ENCODE measurements at places on chromosomes 3 and 15.

- no peak for DNase-seq
Measured at GRCh38 chr15:68187559-68187958, 17.6 kb downstream of the CALML4 start.

DNA sequence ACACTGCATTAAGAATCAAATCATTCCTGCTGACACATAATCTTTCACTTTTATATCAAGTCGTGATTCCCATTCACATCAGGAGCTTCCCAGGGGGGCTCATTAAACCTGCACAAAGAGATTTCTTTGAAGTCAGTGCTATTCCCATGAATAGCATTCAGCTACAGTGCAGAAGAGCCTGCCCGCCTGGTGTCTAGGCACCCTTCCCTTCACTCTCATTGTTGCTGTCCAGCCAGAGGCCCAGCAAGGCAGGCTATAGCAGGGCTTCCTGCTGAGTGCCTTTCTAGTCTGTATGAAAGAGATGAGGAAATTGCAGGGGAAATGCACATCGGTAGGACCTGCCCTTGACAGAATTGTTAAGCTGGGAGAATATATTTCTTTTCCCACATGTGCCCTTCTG, 4.5 kb upstream of the GJD2 start:
- no peak for DNase-seq

DNA sequence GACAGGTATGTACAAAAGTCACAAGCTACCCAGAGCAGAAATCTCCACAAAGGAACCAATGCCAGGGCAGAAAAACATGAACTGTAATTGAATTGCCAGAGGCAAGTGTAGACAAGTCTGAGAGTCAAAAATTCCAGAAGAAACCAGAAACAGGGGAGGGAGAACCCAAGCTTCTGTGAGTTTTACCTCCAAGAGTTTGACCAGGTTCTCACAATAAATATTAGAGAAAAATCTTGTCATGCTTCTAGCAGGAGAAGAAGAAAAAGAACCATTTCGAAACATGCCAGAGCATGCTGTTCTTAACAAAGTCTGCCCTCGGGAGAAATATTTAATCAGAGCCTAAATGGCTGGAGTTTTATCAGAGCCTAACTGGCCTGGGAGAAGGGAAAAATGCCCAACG, 32.5 kb upstream of the AP3B2 start:
- DNase-seq, result no peak

DNA sequence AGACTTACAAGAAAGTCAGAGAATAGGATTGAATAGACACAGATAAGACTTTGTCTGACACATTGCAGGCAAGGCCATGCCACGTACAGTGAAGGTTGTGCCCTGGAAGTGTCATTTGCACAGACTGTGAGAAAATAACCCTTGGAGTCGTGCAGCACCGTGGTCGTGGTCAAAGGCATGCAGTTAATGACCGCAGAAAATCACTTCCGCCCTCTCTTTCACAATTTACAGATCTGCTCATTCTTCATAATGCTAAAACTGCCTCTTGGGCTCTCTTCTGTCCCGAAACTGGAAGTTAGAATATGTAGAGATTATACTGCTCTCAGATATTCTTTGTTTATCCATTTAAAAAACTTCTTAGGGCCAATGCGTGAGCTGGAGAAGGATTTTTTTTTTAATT, 73.2 kb upstream of the CTXND1 start:
- no peak for DNase-seq

DNA sequence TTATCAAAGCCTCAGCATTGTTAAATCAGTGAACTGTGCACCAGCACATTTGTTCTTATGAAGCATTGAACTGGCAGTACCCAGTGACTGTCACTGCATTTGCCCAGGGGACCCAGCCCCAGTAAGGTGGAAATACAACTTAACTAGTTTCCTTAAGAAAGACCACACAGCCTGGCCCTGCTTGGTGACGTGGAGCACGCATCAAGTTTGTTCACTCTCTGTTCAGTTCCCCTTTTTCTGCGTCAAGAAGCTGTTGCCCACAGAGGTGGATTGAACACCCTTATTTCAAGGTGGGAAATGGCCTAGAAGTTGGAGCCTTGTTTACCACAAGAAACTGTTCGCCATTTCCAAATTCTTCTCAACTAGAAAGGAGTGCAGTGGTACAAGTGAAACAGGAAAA, 69.9 kb upstream of the AGBL1 start:
- no peak for DNase-seq

- no peak for DNase-seq
Measured at GRCh38 chr3:48092270-48092669, 76.1 kb upstream of the MAP4 start.

DNA sequence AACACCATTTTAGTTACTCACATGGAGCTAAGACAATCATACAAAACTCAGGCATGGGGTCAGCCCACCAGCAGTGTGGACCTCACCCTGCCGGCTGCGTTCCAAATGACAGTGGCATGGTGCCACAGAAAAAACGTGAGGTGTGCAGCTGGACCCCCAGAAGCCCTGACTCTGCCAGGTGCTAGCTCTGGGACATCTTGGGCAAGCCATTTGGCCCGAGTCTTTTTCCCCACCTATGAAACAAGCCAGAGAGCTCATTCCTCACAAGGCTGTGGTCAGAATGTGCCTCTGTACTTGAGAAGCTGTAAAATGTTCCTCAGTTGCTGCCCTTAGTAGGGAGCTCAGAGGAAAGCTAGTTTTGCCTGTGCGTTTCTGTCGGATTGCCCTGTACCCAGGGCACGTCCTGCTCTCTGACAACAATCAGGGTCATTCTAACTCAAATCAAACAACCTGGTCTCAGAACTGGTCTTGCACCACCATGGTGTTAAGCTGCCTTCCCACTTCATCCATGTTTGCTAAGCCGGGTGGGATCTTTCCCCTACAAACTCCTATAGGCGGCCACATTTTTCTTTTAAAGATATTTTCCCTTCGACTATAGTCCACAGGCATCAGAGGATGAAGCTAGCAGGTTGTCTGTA, 44.9 kb downstream of the LIPC start:
- no peak for DNase-seq

DNA sequence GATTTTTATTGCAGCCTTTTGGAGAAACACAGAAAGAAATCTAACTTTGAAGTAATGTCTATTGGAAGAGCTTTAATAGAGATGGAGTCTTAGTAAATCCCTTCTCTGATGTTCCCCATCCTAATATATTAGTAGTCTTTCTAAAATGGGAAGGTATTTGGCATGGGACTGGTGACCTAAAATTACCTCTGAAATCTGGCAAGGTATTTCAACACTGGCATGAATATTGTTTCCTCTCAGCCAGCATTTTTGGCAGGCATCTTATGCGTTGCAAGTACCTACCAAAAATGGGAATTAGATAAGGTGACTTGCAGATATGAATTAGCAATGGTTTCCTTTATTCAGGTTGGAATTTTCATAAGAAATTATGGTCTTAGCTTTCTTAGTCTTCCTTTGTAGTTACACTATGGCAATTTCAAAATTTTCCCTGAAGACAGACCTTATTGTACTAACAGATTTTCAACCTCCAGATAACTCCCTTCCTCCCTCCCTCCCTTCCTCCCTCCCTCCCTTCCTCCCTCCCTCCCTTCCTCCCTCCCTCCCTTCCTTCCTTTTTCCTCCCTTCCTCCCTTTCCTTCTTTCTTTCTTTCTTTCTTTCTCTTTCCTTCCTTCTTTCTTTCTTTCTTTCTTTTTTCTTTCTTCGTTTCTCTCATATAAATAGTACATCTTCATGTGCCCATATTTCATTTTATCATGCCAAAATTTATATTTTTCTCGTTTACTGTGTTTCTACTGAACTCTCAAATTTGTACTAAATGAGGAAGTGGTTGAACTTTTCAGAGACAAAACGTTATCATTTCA, 168.2 kb upstream of the KCNMB2 start:
- DNase-seq, result no peak

- peak; percentile 15 for DNase-seq
Measured at GRCh38 chr3:4409415-4409814, 57.7 kb downstream of the SUMF1 start.

GRCh38 chr15:74626336-74626735, 10.7 kb downstream of the CLK3 start:
- no peak for DNase-seq

DNA sequence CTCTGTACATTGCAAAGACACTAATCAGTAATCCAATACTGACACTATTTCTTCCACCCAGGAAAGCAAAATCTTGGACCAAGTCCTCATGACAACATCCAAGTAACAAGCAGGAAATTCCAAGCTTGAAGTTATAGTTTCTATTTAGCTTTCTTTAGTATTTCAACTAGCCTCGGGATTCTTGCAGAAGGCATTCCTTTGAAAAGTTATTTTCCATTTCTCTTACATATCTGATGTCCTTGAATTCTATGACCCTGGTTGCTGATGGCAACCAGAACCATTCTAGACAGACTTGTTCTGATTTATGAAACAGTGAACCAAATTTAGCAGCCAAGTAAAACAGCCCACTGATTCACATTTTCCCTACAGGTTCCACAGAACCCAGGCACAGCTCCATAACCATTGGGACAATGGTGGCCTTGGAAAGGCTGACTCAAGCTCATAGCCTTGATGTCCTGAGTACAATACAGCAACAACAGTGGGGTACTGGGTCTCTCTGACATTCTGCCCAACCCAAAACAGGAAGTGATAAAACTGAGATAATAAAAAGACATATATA, 26.5 kb downstream of the P3H2 start:
- no peak for DNase-seq

DNA sequence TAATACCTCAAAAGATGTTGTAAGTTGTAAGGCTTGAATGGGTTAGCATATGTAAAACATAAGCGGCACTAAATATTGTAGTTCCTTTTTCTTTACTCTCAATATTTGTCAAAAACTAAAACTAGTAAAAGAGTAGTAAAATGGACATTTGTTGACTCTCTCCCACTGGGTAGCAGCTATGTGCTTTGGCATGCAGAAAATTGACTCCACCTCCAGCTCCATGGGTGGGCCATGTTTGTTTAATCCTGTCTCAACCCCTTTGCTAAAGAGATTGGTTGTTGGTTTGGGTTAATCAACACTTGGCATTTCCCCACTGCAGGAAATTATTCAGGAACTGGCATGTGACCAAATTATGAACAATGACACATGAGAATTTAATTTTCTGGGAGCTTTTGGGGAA, 114.8 kb downstream of the EOMES start:
- DNase-seq, result no peak

DNA sequence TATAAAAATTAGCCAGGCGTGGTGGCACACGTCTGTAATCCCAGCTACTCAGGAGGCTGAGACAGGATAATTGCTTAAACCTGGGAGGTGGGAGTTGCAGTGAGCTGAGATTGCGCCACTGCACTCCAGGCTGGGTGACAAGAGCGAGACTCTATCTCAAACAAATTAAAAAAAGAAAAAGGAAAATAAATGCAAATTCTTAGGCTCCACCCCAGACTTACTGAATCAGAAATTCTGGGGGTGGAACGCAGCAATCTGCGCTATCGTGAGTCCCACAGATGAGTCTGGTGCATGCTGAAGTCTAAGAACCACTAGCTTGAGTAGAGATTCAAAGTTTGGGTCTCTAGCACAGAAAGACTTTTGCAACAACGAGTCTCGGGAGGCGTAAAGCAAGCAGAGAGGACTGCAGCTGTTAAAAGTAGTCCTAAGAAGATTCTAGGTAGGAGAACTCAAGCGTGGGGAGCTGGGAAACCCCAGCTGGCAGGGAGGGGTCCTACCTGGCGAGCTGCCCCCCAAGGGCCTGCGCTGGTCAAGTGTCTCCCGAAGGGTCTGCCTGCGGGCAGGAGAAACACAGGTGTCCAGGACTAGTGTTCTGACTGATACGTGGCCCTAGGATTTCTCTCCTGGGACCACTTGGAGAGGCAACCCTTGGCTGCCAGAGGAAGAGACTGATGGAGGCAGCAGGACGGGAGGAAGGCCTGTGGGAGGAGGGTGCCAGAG, 21.9 kb downstream of the CEP19 start:
- no peak for DNase-seq

DNA sequence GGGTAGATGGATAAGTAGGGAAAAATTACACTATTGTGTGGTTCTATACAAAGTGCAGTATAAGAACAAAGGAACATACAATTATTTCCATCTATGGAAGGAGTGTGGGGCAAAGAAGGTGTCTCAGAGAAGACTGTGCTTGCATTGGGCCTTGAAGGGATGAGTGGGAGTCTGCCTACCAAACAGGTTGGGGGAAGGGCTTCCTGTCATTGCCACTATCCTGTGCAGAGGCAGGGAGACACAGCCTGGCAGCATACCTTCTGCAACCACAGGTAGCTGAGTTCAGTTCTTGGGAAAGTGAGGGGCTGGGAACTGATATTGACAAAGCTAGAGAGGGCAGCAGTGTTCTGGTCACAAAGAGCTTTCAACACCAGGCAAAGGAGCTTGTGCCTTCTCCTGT, 3.4 kb downstream of the TIMP4 start:
- DNase-seq, result no peak

DNA sequence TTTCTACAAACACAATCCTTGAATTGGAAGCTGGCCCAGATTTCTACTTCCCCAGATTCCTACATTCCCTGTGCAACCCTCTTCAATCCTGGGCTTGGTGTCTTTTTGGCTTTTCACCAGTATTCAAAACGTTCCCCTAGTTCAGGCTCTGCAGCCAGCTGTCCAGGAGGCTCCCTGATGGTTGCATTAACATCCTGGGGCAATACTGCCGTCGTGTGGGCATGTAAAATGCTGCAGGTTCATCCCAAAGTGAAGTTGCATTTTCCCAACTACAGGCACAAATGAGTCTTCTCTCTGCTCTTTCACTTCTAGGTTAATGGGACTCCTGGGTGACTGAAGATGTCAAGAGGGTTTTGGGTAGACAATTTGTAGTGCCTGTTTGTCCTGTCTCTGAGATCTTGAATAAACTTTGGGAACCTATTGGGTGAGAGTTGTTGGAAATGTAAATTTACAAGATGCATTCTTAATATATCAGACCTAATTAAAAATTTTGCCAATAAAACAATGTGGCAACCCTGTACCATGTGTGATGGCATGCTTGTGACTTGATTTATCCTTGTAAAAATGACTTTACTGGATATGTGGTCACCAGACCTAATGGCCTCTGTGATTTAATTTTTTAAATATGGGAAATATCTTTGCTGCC, 28.6 kb downstream of the SOX14 start:
- peak; percentile 17 for DNase-seq

DNA sequence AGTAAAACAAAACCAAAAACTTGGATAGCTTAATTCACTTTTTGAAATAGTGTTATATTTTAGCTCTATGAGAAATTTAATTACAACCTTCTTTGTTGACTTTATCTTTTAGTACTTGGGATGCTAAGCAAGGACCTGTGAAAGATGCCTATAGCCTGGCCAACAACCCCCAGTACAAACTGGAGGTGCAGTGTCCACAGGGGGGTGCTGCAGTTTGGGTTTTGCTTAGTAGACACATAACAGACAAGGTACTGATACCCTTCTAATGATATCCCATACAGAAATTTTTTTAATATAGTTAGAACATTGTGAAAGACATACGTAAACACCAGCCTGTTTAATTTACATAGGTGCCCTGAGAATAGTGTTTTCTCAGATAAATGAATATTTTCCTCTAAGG, 35.3 kb downstream of the CAPN7 start:
- DNase-seq, result peak; percentile 43

DNA sequence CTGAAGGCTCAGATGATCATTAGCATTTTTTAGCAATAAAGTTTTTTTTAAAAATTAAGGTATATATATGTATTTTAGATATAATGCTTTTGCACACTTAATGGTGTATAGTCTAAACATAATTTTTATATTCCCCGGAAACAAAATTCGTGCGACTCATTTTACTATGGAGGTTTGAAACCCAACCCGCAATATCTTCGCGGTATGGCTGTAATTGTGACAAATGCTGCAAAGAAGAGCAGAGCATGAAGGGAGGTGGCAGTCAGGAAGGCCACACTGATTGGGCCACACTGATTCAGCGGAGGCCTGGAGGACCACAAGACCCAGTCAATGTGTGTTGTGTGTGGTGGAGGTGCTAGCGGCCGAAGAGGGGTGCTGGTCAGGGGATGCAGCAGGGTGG, 4.5 kb upstream of the CYP8B1 start:
- no peak for DNase-seq

GRCh38 chr3:176692199-176692965, 504.9 kb downstream of the TBL1XR1 start:
- no peak for DNase-seq

Measured in stimulated activated CD4-positive, alpha-beta T cell treated with anti-CD3 and anti-CD28 coated beads, Interleukin-2, amount 100 ng/mL, for 24 hours (primary cell).